ENCODE measurements at places on chromosomes 2 and 18.

- DNase-seq, result no peak
Observed at GRCh38 chr18:71022389-71022788, 733.5 kb downstream of the SOCS6 start.

DNA sequence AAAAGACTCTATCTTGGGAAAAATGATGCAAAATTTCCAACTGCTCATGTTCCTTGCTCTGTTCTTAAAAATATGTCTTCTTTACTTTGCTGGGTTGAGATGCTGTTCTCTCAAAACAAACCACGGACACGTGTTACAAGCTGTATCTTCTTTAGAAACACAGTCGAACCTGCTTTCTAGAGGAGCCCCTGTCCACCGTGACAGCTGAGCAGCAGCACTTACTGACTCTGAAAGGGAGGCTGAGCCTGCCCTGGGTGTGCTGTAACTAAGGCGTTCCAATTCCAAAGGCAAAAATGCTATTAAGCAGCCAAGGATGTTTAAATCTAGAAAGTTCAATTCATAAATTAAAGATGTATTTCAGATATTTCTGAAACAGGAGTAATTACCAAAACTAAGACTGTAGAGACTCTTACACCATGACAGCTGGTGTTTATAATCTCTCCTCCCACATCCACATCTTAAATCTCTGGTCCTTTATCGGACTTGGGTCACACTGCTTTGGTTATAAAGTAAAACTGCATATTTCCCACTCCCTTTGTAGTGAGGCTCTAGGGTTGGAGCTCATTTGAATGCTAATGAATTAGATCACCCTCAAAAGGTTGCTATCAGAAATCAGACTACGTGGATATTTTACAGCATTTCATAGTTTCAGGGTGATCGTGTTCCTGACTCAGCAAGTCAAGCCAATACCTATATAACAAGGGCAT, 281.2 kb upstream of the LYPD1 start:
- DNase-seq, result no peak

GRCh38 chr2:108565778-108566375, 31.6 kb downstream of the LIMS1 start:
- peak; percentile 8 for DNase-seq

DNA sequence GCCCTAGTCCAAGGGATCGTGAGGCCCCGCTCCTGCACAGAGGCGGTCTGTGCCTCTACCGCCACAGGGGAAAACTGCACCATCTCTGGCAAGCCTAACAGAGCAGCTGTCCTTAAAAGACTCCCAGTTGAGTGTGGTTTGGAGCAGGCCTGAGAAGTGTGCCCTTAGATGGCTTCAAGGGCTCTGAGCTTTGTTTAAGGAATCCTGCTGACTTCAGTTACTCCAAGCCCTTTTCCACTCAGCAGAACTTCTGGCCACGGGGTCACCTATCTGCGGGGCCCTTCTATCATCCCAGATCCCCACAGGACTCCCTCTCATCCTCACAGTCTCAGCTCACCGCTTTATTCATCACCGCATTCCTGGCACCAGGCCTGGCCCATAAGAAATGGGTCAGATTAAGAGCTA, 131.5 kb downstream of the CCDC74A start:
- DNase-seq, result no peak

- no peak for DNase-seq
Observed at GRCh38 chr2:6202756-6203155, 510.6 kb downstream of the SOX11 start.

GRCh38 chr2:108449410-108450130, 564 bp downstream of the GCC2 start:
- no peak for DNase-seq

DNA sequence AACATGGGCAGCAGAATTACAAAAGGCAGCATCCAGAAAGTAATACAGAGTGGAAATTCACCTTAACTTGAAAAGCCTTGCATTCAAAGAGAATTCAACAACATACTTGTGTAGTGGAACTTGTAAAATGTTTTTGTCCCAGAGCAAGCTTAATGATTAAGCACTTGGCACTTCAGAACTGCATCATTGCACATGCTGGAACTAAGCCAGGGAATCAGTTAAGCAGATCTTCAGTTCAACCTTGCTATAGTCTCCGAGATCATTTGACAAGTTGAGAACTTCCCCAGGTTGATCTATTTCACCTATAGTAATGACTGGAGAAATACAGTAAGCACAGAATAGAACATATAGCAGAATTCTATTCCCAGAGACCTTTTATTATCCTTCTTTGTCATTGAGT, 1337.2 kb upstream of the NXPH2 start:
- DNase-seq, result no peak

DNA sequence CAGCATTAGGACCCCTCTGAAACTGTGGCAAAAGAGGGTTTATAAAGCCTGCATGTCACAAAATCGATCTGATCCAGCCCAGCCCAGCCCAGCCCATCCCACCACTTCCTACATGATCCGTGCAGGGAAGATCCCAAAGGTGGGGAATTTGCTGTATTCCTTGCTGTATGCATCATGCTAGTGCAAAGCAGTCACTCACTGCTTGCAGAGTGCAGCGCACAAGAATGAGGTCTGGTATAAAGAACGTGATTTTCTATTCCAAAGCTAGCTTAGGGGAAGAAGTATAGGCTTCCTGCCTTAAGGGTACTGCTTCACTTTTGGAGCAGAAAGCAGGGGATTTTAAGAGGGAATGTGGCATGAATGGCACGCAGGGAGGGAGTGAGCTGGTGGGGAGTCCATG, 18.9 kb upstream of the SERPINB11 start:
- DNase-seq, result no peak

GRCh38 chr2:10915236-10915635, 3.5 kb downstream of the KCNF1 start:
- DNase-seq, result no peak

DNA sequence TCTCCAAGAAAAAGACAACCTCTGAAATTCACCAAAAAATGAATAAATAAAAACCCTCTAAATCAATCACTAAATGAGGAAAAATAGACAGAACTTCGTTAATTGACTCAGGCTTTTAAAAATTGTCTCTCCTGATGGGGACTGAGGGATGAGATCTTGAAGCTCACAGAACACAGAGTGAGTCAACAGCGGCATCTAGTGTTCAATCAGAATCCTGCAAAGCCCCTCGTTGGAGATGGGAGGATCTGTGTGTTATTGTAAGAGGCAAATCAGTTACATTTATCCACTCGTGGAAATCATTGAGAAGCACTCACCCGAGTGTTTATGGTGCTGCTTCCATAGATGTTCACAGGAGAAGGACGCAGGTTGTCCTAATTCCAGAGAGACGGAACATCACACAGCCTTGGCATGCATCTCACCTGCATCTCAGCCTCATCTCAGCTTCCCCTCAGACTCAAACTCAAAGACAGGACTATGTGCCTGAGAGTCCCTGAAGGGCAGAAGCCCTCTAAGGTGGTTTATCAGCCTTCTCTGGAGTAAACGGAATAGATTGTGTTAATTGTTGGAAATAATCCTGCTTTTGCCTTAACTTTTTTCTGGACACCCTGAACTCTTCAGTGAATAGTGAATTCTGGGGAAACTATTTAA, 82.0 kb downstream of the MREG start:
- DNase-seq, result peak; percentile 3

DNA sequence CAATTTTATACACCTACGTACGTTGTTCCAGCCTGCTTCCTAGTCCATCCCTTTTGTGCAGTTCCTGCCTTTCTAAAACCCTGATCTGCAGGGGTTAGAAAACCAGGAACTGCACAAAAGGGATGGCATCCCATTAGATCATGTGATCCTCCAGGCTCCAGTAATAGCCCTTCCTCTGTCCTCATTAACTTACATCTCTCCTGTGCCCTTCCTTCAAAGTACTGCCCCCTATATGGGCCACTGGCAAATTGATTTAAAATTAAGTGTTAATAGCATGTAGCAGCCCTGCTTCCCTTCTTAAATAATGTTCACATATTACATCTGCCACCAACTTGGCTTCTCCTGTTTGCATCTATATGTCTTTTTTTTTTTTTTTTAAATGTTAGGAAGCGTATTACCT, 61.3 kb upstream of the NXPH2 start:
- no peak for DNase-seq

GRCh38 chr2:59389240-59389639, 1148.1 kb upstream of the FANCL start:
- DNase-seq, result no peak

DNA sequence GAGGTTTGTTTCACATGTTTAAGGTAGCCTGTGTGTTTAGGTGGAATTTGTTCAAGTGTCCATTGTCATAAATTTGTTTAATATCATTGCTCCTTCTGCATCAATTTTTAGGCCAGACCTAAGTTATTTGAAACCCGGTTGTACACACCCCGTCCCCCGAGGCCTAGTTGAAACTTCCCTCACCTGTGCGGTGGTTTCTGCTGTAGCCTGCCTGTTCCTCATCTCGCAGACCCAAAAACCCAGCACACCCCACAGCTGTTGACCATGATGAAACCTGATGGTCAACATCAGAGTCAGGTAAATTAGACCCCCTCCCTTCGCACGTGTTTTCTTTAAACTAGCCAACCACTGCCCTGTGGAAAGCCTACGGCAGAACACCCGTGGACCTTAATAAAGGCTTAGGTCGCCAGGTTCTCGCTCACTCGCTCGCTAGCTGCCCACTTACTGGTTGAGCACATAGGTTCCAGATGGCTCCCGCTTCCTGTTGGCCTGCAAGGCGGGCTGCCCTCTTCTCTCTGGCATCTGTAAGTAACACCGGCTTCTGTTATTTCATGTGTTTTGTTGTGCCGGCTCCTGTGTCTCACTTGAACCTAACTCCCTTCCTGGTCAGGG, 64.4 kb downstream of the EML6 start:
- no peak for DNase-seq

GRCh38 chr18:34738175-34738894, 28.2 kb downstream of the DTNA start:
- DNase-seq, result no peak

DNA sequence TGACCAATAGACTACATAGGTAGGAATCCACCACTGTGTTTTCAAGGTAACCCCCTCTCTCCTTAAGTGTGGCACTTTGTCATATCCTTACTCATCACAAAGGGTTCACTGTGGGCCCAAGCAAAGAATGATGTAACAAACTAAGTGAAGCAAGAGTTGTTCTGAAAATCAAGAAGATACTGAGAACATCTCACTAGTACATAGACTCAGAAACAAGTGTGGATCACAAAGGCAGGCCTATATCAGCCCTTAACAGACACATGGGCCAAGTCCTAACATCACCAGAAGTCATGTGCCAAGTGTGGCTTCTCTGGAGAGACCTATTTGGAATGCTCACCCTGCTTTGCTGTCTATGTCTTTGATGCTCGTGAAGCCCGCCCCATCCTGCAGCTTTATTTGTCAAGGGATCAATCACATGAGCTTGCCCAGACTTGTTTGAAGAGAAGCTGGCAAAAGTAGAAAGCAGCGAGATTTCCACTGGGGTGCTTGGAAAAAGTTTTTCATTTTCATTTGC, 131.2 kb upstream of the TTC39C start:
- DNase-seq, result no peak

- no peak for DNase-seq
Observed at GRCh38 chr2:197152451-197153228, 157.9 kb downstream of the ANKRD44 start.

DNA sequence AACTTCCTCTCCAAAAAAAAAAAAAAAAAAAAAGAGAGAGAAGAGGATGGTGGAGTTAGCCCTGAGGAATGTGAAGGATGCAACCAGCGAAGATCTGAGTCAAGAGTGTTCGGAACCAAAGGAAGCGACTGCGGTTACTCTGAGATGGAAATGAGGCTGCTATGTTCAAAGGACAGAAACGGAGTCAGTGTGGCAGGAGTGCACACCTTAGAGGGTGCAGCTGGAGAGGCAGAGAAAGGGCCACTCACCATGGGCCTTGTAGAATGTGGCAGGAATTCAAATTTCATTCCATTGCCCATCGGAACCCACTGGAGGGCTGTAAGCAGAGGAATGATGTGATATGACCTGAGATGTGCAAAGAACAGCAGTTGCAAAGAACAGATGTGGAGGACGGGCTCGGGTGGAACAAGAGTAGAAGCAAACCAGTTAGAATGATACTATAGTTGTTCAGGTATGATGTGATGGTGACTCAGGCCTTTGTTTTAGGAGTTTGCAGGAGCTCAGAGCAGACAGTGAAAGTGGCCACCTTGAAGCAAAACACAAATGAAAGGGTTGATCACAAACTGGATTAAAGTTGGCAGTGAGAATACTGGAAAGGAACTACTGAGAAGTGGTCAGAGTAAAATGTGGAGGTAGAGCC, 22.6 kb downstream of the ITGA6 start:
- DNase-seq, result no peak
